Stimulated activated memory B cell treated with anti-CD40 and anti-IgM and Interleukin-4, amounts not matched to agents 10 μg/mL and 1 μg/mL and 100 μg/mL, for 72 hours (primary cell): ENCODE measurements at places on chromosomes 7 and 10.
A peak's percentile ranks its signal among the peaks of the same experiment; 100 is the strongest.

- no peak for ATAC-seq
Observed at GRCh38 chr7:36305648-36306047, 84.0 kb upstream of the ANLN start.

DNA sequence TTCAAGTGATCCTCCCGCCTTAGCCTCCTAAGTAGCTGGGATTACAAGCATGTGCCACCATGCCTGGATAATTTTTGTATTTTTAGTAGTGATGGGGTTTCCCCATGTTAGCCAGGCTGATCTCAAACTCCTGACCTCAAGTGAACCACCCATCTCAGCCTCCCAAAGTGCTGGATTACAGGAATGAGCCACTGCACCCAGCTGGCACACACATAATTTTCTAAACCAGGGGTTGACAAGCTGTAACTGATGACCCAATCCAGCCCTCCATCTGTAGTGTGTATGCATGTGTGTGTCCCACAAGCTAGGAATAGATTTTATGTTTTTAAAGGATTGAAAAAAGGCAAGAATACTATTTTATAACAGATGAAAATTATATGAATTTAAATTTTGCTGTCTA is 125.9 kb upstream of the INSYN2A start:
- no peak for ATAC-seq

DNA sequence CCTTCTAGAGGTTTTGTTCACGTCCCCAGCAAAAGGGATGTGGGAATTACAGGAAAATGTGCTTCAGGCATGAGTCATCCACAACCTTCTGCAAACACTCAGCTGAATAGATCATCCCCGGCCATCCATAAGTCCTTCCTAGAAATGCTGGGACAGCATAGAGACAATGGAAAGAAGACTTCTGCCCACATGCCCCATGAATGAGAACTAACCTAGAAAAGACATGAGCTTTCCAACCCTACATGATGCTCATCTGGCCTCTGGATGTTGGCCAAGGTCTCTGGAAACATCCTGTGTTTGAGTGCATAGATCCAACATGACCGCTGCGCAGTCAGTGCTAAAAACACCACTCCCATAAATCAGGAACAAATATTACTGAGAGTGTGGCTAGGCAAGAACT is 277.5 kb downstream of the PLXNA4 start:
- no peak for ATAC-seq

DNA sequence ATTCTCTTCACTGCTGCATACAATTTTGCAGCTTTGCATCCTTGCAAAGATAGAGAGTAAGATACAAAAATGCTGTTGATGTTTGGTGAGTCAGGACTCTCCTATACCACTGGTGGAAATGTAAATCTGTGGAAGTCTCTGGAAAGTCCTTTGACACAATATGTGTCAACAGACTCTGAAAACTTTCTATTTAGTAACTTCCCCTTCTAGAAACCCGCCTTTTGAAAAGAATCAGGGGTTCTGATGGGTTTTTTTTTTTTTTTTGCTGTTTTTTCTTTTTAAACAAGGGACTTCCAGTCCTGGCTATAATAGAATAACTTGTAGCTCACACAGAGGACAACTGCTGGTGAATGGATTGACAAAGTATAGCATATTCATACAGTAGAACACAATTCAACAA is 16.4 kb downstream of the NOD1 start:
- ATAC-seq = no peak

DNA sequence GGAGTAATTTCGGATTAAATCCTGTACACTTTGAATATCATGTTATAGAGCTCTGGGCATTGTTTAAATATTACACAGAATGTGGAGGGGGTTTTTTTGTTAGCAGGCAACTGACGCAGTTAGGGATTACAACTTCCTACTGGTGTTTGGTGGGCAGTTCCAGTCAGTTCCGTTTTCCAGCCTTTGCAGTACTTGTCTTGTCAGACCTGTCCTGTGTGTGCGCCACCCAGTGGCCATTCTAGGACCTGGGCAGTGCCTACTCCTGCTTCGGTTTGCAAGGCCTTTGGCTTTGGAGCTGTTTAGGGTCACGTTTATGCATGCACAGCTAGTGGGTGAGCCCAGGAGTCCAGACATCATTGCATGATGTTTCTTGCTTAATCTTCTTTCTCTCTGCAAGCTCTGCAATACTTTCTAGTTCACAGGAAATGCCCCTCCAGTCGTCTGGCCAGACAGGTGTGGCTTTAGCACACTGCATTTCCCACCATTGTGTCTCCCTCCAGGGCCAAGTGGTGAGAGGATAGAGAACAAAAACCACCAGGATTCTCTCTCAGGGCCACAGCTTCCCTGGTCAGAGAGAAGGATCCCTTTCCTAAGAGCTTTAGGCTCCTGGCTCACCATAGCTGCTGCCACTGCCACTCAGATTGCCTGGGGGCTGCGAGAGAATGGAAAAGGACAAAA is 96.5 kb upstream of the TARP start:
- ATAC-seq = peak; percentile 90

- no peak for ATAC-seq
Observed at GRCh38 chr10:119653916-119654315, 2.7 kb downstream of the BAG3 start.

GRCh38 chr10:43353495-43354329 is 17.7 kb upstream of the FXYD4 start:
- ATAC-seq = no peak

- ATAC-seq = no peak
Observed at GRCh38 chr10:101028446-101029337, 2.2 kb downstream of the PDZD7 start.

DNA sequence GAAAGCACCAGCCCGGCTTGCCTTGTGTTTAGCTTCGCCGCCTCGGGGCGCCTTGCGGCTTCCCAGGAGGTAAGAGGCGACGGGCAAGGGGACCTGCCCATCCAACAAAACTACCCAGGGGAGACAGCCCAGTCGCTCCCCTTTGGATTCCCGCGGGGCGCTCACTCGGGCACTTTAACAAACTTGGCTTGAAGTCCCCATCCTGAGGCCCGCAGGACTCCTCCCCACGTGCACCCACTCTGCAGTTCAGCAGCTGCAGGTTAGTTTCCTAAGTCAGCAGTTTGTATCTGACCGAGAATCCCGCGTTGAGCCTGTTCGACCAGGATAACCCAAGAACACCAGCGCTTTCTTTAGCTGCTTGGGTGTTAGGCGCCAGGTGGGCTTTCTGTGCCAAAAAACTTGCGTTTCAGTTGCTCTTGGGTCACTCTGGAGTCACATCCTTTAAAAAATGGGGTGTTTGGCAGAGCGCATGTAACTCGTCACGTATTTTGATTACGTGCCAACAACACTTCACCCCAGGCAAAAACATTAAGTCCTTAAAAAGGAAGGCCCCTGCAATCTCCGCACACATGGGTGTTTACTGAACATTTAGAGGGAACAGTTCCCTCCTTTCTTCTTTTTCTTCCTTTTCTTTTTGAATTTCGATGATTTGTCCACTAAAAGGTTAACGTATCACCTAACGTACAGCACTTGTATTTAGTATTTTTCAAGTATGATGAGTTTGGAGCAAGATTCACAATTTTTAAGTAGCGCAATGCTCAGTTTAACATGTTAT is 876 bp downstream of the DNAH11 start:
- ATAC-seq = no peak

DNA sequence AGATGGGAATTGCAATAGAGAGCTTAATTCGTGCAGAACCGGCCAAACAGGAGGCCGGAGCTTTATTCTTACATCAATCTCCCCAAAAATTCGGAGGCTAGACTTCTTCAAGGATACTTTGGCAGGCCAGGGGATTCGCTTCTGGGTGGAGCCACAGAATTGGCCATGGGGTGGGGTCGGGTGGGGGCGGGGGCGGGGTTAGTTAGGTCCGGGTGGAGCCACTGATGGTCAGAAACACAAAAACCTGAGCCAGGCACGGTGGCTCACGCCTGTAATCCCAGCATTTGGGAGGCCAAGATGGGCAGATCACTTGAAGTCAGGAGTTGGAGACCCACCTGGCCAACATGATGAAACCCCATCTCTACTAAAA is 87.5 kb downstream of the SEPTIN14 start:
- ATAC-seq = no peak

DNA sequence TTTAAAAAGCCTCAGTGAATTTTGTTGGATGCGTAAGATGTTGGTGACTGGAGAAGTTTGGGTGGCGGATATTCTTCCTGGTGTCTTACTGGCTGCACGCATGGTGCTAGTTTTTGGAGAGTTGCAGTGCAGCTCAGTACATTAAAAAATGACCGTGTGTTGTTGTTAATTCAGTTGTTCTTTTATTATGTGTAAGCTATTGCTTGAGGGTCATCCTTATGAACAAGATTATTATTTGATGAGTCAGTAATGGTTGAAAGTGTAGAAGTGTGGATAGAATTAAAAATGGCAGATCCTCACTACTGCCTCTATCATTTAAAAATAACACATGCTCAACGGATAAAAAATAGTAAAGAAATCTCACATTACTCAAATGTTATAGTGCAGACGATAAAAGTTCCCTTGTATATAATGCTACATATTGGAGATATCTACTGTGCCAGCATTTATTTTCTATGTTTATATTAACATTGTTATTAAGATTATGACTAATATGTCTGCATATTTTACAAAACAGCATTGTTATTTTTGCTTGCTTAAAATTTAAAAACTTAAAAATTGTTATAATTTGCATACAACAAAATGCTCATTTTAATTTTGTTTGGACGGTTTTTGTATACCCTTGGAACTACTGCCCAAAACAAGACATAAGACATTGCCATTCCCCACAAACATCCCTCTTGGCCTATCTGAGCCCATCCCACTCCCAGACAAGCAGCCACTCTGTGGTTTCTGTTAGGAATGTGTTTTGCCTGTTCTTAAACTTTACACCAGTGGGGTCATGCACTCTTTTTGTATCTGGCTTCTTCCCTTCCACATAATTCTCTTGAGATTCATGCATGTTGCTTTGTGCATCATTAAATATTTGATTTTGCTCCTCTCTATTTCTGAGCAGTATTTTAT is 142.0 kb downstream of the DOCK1 start:
- no peak for ATAC-seq

GRCh38 chr7:17638727-17639126 is 301.6 kb downstream of the SNX13 start:
- ATAC-seq = no peak

DNA sequence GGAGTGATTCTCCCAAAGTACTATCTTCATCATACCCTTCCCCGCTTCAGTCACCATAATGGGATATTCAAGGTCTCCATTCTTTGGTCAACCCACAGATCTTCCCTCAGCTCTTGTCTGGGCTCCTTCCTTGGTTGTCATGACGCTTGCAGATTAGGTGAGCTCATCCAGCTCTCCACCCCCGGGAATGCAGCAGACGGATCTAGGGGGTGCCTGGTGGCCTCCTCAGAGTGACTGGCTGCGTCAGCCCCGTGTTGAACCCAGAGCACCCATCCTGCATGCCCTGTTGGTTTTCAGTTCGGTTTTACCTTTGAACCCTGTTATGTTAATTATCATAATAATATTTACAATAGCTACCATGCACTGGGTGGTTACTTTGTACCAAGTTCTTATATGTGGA is 6.4 kb downstream of the NEURL1 start:
- ATAC-seq = no peak

GRCh38 chr7:27684491-27684890 is 21.8 kb upstream of the HIBADH start:
- no peak for ATAC-seq

DNA sequence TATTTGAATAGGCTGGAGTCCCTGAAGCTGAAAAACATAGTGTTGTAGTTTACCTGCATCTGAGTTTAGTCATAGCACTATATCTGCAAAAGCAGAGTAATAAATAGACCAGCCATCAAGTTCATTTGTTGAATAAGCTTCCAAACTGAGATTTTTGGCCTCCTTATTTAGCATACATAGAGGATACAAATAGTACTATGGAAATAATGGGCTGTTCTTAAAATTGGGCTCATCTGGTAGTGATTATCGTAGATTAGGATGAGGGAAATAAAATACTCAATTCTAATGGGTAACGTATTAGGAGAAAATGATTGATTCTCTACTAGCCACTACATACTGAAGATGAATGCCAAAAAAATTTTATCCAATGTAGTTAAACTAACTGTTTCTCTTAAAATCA is 41.4 kb upstream of the TMEM196 start:
- ATAC-seq = no peak

DNA sequence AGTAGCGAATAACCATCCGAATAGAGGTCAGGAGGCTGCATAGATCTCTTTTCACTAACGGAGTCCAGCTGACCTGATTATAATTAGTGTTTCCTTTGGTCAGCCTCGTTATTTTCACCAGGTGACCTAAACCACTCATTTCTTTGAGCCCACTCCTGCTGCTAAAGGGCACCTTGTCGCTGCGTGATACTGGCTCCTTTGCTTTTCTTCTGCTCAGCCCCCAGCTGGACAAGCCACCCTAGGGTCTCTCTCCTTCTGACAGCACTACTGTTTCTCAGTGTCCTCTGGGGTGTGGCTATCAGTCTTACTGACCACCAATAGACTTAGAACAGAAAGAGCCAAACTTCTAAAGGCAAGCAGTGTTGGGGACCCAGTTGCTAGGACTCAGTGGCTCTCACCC is 2.7 kb upstream of the IGFBP3 start:
- ATAC-seq = no peak

- peak; percentile 16 for ATAC-seq
Observed at GRCh38 chr10:24858288-24859270, 93.8 kb downstream of the PRTFDC1 start.

- ATAC-seq = no peak
Observed at GRCh38 chr10:132457328-132458070, 60.5 kb downstream of the PWWP2B start.

DNA sequence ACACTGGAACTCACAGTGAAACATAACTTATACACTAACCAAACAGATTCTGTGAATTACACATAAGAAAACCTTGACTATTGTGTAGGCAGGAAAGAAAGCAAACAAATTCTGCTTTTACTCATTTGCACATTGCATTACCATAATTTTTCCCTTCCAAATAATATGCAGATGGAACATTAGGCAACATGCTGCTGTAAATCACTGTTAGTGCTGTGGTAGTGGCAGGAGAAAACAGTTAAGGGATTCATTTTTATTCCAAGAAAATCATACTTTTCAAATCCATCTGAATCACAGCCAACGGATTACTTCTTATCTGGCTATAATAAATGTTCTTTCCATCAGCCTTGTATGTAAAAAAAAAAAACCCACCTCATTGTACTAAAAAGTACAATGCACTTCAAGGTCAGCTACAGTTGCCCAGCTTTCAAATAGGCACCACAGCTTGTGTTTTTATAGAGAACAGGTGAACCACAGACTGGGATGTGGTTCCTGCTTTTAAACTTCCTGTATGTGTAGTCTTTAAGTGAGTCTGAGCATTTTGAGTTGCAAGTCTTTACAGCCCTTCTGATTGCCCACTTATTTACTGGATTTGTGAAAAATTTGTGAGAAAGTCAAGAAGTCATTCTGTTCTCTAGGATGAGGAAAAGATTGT is 590.0 kb upstream of the SEMA3D start:
- no peak for ATAC-seq

GRCh38 chr10:77686096-77686495 is 48.5 kb upstream of the KCNMA1 start:
- no peak for ATAC-seq

GRCh38 chr7:30323006-30323355 is 38.6 kb downstream of the ZNRF2 start:
- ATAC-seq = peak; percentile 79

- ATAC-seq = no peak
Observed at GRCh38 chr7:48158404-48158803, 12.9 kb upstream of the ABCA13 start.

GRCh38 chr7:95590387-95591248 is 5.7 kb downstream of the PDK4 start:
- ATAC-seq = no peak
